ENCODE measurements at places on chromosomes 7 and 10. TPM values are rescaled to one million over a fixed set of nuclear protein-coding genes. Genes with fewer than 3 reads are reported as not detected.

The FASTK gene
- total RNA-seq = 74.1 TPM

The UNC5B gene
- 3.1 TPM for total RNA-seq

The IL2RA gene
- not detected for total RNA-seq

The ZNF503 gene
- 8.8 TPM for total RNA-seq

The ERCC6 gene
- 6.1 TPM for total RNA-seq

The FAM25C gene
- total RNA-seq = 3.0 TPM

The HABP2 gene
- total RNA-seq = 0.09 TPM

The BTBD16 gene
- 0.66 TPM for total RNA-seq

The SEC31B gene
- total RNA-seq = 1.8 TPM

The ACHE gene
- total RNA-seq = 2.3 TPM

The PNLIPRP2 gene
- 0.06 TPM for total RNA-seq

The SPDYE9 gene
- total RNA-seq = not detected

The TRIM50 gene
- total RNA-seq = not detected

The A1CF gene
- total RNA-seq = 0.13 TPM

The CPA2 gene
- 0.11 TPM for total RNA-seq

The GSTO2 gene
- 1.5 TPM for total RNA-seq

The SLC26A3 gene
- total RNA-seq = not detected

The CPED1 gene
- not detected for total RNA-seq

The MYH16 gene
- total RNA-seq = 0.35 TPM

The TLX1 gene
- total RNA-seq = not detected

The WDR86 gene
- total RNA-seq = 0.20 TPM

The NXPH1 gene
- total RNA-seq = not detected

The AMPH gene
- 0.05 TPM for total RNA-seq

The SAMD9L gene
- total RNA-seq = 0.55 TPM

The HMX3 gene
- 0.08 TPM for total RNA-seq

The PRRT4 gene
- 0.24 TPM for total RNA-seq

The PAPOLB gene
- not detected for total RNA-seq

The DENND11 gene
- total RNA-seq = 5.1 TPM

The MAGI2 gene
- 0.49 TPM for total RNA-seq

The LAMB4 gene
- 0.11 TPM for total RNA-seq

The SPDYE8 gene
- not detected for total RNA-seq

The ADAM12 gene
- 4.0 TPM for total RNA-seq

The PRPS1L1 gene
- not detected for total RNA-seq

The MBL2 gene
- total RNA-seq = not detected

The SPDYE11 gene
- not detected for total RNA-seq

The STARD3NL gene
- total RNA-seq = 52.6 TPM

The CYP3A4 gene
- 0.10 TPM for total RNA-seq

The GATA3 gene
- total RNA-seq = 4.4 TPM

The PLEKHS1 gene
- 0.06 TPM for total RNA-seq

The ENTPD1 gene
- total RNA-seq = 0.07 TPM

The PNLIPRP1 gene
- total RNA-seq = not detected

The PKD2L1 gene
- total RNA-seq = not detected

The NCF1 gene
- total RNA-seq = 0.18 TPM

The ABCB1 gene
- total RNA-seq = 0.08 TPM

The EPO gene
- total RNA-seq = not detected

The CDC14C gene
- 0.03 TPM for total RNA-seq

The IL6 gene
- total RNA-seq = 0.59 TPM

The SAP25 gene
- 0.44 TPM for total RNA-seq

The DNAJC12 gene
- 56.6 TPM for total RNA-seq

The AKR1C2 gene
- 3,701 TPM for total RNA-seq

The LRRC61 gene
- total RNA-seq = 0.07 TPM

The SPDYE1 gene
- not detected for total RNA-seq

The HOXA5 gene
- total RNA-seq = 5.1 TPM

All from A549 treated with AZD2906 at 1 μM for 4 hours (cell line).